AG10803 (cell line): ENCODE measurements at places on chromosomes 4 and X.

- peak; percentile 2 for DNase-seq
These were observed 1.0 kb upstream of the USP27X start for GRCh38 chrX:49878128-49878833.

GRCh38 chr4:117491516-117491915 lies 406.1 kb upstream of the TRAM1L1 start:
- no peak for DNase-seq

GRCh38 chr4:21191317-21191716 lies 491.1 kb downstream of the PACRGL start:
- DNase-seq: no peak

DNA sequence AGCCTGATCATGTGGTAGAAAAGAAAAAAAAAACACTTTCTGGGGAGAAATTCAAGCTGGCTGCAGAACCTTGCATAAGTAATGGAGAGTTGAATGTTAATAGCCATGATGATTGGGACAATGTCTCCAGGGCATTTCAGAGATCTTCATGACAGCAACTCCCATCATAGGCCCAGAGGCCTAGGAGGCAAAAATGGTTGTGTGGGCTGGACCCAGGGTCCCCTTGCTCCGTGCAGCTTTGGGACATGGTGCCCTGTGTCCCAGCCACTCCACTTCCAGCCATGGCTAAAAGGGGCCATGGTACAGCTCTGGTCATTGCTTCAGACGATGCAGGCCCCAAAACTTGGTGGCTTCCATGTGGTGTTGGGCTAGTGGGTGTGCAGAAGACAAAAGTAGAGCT lies 1170.9 kb downstream of the C4orf33 start:
- no peak for DNase-seq

DNA sequence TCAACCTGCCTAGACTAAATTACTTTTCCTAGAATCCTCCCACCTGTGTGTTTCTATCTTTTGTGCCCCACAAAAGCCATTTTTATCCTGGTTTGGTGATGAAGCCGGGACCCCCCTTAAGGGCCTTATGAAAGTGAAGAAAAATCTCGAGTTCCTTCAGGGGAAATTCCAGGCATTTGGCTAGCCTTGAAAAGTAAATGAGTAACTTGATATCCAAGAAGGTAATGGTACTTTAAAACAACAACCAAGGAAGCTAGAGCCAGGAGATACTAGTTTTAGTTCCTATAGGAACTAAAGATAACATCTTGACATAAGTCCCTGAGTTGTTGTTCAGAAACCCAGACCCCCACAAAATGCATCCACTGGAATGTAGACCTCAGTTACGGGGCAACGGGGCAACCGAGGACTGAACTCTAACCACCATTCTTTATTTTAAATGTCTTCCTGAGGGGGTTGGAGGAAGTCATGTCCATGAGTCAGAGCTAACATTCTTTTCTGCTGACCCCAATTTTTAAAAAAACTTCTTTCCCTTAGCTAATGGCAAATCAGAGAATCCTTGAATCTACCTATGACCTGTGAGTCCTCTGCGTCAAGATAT lies 73.9 kb downstream of the VCX3A start:
- DNase-seq: no peak

DNA sequence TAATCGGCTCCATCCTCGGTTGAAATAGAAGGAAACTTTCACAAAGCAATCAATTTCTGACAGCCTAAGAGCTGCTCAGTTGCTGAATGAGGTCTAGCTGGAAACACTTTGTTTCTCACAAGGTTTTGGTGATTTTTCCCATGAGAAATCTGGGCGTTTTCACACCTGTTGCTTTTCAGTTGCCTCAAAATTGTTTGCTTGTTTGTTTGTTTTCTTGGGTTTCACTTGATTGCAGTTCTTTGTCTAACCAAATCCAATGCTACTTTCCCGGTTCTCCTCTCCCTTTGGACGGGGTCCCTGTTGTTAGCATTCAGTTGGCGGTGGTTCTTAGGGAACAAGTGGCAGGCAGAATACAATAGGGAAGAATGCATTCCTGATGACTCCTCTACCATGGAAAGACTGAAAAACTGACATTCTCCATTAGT lies 135.5 kb downstream of the PALLD start:
- no peak for DNase-seq

DNA sequence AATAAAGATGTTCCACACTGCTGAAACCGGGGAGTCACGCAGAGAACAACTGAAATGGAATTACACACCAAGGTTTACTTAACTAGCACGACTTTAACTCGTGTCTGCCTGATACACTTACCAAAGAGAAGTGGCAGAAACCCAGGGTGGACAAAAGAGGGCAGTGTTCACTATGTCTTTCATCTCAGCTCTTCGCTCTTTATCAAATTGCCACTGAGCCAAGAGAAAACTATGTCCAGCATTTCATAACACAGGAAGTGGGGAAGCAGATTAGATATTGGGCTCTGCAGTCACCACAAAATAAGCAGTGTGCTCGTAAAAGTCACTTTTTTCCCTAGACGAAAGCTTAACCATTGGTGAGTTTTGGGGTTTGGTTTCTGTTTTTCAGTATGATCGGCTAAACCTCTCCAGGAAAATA lies 155.7 kb downstream of the CHIC2 start:
- peak; percentile 92 for DNase-seq
